IPS DF 6.9 (cell line): ENCODE measurements at places on chromosomes 5 and 9.

DNA sequence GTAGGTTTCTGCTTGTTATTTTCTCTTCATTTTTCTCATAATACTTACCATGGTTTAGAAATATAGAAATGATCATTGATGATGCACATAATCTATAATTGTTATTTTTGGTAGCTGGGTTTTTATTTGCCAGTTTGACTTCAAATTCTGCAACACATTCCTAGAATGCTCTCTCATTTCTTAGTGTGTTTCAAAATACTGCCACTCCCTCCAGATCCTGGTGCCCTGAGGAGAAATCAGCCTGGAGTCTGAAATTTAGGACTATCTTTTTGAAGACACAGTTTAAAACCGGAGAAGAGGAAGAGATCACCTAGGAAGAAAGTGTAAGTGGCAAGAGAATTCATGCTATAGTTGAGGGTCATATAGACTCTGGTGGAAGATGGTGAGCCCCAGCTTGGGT is 57.5 kb downstream of the TAF11L14 start:
- no peak for DNase-seq

DNA sequence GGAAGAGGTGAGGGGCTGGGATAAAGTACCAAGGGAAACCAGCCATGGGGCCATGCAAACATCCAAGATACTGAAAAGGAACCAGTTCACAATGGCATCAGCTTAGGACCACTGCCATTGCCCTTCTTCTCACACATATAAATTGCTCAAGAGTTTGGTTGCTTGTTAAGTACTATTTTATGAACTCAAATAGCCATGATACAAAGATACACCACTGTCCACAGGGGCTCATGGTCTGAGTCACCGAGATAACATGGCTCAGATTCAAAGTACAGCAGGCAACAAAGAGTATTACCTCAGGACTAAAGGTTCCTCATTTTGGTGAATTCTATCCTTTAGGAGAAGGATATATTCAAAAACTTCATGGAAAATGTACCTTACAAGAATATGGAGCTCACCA is 55.6 kb downstream of the FANCC start:
- DNase-seq: no peak

DNA sequence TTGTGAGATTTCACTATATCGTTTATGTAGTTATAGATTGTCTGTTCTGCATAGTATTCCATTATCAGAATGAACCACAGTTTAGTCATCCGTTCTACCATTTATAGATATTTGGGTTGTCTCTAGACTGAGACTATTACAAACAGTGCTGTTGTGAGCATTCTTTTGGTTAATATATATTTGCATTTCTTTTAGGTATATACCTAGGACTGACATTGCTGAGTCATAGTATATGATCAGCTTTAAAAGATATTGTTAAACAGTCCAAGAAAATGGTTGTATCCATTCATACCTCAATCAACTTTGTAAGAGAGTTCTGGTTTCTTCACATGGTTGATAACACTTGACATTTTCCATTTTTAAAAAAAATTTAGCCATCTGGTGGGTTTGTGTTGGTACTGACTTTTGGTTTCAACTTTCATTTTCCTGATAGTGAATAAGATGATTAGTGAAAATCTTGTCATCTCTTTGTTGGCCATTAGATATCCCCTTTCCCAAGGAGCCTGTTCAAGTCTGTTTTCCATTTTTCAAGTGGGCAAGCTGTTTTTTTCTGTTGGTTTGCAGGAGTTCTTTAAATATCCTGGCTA is 22.9 kb upstream of the ADAM19 start:
- no peak for DNase-seq

- DNase-seq: no peak
These were observed 502.7 kb downstream of the TLE4 start for GRCh38 chr9:80074439-80074838.

GRCh38 chr5:1380910-1381309 is 36.0 kb upstream of the CLPTM1L start:
- no peak for DNase-seq
